Smooth muscle cell of the coronary artery (primary cell): ENCODE measurements at places on chromosomes 11 and 22. TPM values are rescaled to one million over a fixed set of nuclear protein-coding genes. Genes with fewer than 3 reads are reported as not detected.

Gene DMC1
- total RNA-seq: 1.1 and 3.3 TPM in 2 replicates

Gene POU2AF2
- not detected in 2 replicates for total RNA-seq

Gene DPP3
- total RNA-seq: 28.5 and 67.1 TPM in 2 replicates

Gene CNGA4
- total RNA-seq: under 0.01 and 0.47 TPM in 2 replicates

Gene LUZP2
- total RNA-seq: 0.08 and 0.12 TPM in 2 replicates

Gene TRIM49
- not detected in 2 replicates for total RNA-seq
